ENCODE measurements at places on chromosomes 11 and 22.
A peak's percentile ranks its signal among the peaks of the same experiment; 100 is the strongest.

- no peak for DNase-seq
Observed at GRCh38 chr22:48428631-48429371, 1398.9 kb downstream of the BRD1 start.

- peak; percentile 65 for DNase-seq
Observed at GRCh38 chr22:41526830-41527799, 17.2 kb downstream of the POLR3H start.

DNA sequence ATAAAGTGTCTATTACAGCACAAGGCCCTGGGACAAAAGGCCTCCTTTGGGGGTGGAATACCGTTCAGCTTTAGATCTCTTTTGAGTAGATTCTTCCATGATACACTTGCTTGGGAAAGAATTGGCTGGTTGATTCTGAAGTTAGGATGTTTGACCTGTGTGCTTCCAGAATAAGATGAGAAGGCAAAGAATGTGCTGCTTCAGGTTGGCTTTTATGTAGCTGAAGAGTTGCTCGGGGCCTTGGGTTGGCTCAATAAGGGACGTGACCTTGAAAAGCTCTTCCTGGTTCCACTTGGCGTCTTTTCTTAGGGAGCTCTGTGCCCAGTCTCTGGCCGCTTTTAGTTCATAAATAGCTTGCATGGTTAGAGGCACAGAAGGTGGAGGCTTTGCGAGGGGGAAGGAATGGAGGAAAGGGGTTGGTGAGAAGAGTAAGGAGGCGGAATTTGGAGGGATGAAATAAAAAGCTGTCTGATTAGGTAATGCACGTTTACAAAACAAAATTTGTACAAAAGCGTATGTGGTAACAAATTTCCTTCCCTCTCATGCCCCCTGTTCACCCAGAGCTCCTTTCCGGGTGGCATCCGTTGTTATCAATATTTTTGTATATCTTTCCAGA, 4.2 kb upstream of the SORL1-AS1 start:
- no peak for DNase-seq

- no peak for DNase-seq
Observed at GRCh38 chr11:60801194-60801593, 16.1 kb downstream of the MS4A10 start.

- no peak for DNase-seq
Observed at GRCh38 chr11:34938611-34939010, 22.2 kb downstream of the PDHX start.

DNA sequence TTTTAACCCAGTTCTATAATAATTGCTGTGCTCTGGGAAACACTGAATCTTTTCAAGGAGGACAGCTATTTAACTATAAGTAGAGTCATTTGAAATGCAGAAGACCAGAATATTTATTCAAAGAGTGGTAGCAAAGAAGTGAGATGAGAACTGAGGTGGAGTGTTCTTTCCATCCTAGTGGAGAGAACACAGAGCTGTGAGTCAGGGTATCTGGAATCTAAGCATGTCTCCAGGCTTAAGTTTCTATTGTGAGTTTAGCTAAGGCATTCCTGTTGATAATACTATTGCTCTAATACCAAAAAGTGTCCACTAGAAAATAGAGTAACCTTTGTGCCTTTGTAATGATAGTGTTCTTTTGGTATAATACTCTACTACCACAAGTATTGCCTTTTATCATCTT, 32.4 kb downstream of the JAM3 start:
- DNase-seq, result no peak

DNA sequence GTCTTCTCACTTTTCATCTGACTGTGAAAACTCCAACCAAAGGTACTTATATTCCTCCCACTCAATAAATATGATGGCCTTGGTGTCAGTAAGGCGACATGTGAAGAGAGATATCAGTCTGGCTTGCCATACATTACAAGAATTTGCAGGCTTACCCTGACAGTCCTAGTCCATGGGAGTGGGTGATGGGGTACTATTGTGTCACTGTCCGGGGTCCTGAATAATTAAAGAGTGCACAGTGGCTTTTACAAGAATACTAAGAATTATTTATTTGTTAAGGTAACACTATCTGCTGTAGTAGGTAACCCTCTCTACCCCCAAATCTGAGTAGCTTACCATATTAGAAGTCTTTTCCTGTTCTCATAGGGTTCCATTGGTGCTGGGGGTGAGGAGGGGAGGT, 23.1 kb upstream of the IZUMO1R start:
- no peak for DNase-seq

GRCh38 chr11:41845066-41845465, 385.6 kb upstream of the LRRC4C start:
- DNase-seq, result no peak

DNA sequence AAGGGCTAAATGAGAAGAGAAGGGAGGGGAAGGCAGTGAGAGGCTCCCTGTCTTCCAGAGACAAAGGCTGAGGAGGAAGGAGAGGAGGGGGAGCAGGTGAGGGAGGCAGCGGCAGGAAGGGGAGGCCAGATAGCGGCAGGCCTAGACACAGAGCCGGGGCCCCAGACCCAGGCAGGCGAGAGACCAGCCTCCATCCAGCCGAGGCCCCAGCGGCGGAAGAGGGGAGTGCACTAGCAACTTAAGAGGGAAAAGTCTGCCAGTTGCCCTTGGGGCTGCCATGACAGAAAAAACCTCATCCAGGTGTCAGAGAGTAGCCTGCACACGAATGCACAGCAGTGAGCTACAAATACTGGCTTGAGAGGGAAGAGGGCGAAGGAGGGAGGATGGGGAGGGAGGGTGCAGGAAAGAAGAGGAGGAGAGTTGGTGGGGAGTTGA, 46.7 kb downstream of the IGLL1 start:
- peak; percentile 33 for DNase-seq

DNA sequence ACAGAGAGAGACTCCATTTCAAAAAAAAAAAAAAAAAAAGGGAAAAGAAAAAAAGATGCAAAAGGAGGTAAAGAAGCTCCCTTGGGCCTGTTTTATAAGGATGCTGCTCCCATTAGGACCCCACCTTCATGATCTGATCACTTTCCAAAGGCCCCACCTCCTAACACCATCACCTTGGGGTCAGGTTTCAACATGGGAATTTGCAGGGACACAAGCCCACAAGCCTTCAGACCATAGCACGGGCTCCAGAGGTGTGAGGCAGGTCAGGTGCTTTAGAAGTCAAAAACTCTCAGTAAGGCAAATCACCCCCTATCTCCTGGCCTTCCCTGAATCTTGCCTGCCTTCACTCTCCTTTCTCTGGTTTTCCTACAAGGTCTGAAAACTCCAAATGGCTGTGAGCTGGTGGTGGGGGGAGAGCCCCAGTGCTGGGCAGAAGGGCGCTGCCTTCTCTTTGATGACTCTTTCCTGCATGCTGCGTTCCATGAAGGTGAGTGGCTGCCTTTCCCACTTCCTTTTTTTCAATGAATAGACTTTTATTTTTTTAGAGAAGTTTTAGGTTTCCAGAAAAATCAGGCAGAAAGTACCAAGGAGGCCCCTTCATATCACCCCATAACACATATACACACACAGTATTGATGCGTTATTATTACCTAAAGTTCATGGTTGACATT, 13.2 kb downstream of the ASPHD2 start:
- DNase-seq, result no peak

GRCh38 chr11:67355794-67356386, 2.5 kb upstream of the POLD4 start:
- DNase-seq, result no peak

DNA sequence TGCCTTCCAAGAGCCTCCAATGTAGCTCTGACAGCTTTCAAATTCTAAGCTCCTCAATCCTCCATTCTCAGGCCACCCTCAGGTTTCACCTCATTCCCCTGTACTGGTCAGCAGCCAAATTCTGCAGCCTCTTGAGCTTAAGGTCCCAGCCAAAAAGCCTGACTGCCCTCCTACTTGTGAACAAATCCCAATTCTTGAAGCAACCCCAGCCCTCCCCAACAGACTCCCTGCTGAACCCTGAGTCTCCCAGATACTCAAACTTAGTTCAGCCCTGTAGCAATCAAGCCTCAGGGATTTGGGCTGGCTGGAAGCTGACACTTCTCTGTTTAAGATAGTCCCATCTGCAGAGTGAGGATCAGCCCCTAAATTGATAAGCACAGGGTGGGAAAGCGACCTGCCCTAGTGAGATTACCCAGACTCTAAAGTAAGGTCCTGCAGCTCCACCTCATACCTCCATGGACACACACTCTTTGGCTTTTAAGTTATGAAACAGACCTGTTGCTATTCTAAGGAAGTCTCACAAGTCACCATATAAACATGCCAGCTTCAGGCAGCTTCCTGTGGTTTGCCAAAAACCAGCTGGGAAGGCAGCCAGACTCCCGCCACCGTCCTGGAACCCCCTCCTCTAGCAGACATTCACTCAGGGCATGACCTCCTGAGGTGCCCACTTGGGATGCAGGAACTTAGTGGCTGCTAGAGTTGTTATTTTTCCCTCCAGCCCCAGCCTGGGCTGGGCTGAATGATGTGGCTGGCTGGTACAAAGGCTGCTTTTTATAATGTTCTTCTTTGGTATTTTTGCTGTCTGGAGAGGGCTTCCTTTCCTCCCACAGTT, 82.5 kb upstream of the PICALM start:
- DNase-seq, result no peak

GRCh38 chr22:40216041-40216756, 38.5 kb downstream of the TNRC6B start:
- DNase-seq, result peak; percentile 51

DNA sequence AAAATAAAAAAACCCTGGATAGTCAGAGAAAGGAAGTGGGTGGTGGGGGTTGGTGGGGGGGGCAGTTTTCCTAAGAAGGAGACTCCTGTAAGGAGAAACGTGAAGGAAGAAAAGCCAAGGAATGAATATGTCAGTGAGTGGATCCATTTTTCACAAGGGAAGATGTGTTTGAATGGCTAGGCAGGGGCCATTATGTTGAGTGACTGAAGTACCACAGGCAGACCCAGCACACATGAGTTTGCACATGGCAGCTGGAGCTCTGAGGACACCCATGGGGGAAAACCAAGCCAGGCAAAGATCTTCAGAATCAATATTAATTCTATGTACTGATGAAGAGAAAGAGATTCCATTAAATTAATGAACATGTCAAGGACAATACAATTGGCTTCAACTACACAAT, 67.6 kb downstream of the CD44 start:
- DNase-seq, result no peak

- no peak for DNase-seq
Observed at GRCh38 chr11:71324788-71325417, 72.5 kb upstream of the SHANK2 start.

DNA sequence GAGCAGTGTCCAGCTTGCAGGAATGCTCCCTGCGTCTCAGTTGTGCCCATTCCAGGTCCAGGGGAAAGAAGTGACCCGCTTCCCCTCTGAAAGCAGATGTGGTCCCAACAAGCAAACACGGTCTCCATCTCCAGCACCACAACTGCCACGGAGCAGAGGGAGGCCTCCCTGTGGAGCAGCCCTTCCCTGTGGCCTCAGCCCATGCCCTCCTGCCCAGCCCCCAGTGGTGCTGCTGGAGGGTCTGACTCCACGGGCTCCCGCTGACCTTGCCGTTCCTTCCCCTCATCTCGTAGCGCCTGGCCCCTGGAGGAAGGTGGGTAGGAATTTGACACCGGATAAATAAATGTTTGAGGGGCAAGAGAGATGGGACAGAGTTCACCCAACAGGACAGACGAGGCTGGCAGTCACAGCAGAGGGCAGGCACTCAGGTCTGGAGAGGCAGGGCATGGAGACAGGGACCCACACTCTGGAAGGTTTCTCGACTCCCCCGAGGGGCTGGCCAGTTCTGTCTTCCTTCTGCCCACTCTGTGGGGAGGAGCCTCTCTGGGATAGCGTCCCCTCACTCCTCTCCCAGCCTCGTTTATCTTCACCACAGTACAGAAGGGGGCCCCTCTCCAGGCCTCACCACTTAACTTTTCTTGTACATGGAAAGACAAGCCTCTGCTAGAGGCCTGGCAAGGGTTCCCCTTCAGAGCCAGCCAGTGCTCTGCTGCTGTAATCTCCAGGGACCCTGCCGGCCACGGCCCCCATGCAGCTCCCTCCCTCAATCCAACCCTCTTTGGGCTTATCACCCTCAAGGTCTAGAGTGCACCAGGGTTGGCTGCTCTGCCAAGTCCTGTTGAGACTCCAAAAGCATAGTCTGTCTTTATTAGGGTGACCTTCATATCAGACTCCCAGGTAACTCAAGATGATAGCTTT, 7.5 kb upstream of the ST3GAL4 start:
- no peak for DNase-seq

DNA sequence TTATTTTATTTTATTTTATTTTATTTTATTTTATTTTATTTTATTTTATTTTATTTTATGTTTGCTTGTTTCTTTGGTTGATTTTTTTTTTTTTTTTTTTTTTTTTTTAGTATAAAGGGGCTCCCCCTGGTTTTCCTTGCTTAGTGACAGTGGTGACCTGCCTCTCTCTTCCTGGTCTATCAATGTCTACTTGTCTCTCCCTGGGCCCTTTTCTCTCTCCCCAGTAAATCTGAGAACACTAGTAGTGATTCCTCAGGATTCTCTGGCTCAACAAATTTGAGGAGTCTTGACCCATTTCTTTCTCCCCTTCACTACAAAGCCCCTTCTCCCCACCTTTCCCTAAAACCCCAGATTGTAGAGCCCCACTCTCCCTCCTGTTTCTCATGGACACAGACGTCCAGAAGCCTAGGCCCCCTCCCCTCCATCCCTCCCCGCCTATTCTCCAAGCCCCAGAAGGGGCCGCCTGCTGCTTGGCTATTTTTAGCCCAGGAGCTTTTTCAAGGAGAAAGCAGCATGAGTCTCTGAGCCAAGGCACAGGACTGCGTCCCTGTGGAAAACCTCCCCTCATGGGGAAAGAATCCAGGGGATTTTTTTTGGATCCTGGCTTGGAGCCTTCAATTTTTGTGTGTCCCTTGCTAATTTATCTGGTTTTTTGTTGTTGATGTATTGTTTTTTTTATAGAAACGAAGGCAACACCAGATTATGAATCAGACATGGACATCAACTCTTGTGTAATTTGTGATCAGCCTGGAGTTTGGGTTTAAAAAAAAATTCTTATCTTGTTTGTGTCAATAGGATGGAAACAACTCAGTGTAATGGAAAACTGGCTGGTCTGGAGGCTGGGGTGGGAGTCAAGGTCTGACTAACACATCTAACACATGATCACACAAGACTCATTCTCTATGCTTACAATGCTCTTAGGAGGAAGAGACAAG, 17.5 kb upstream of the ACCSL start:
- DNase-seq, result no peak

DNA sequence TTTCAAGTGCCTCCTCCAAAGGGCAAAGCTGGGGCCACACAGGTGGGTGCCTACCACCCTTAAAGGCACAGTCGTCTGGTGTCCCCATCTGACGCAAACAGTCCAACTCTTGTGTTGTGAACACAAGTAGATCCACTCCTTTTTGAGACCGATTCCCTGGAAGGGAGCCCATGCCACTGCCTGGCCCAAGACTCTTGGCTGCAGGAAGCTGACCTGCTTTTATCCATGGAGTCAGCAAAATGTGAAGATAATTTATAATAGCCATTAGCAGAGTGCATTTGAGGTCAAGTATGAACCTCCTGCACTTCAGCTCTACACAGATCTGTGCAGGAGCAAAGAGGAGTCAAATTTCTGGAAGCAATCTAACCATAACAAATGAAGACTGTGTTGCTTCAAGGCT, 68.5 kb downstream of the ADM start:
- DNase-seq, result no peak

Measured in activated CD4-positive, alpha-beta memory T cell treated with anti-CD3 and anti-CD28 coated beads for 36 hours (primary cell).